ENCODE measurements at places on chromosomes 5 and 9.
A peak's percentile ranks its signal among the peaks of the same experiment; 100 is the strongest.

GRCh38 chr9:76414661-76415060 lies 20.4 kb upstream of the RFK start:
- DNase-seq = peak; percentile 90

- no peak for DNase-seq
Measured at GRCh38 chr5:2773327-2773726, 21.9 kb upstream of the IRX2 start.

GRCh38 chr5:1249366-1250280 lies 24.4 kb downstream of the SLC6A18 start:
- DNase-seq = no peak

GRCh38 chr9:19032406-19032805 lies 603 bp downstream of the SAXO1 start:
- no peak for DNase-seq

DNA sequence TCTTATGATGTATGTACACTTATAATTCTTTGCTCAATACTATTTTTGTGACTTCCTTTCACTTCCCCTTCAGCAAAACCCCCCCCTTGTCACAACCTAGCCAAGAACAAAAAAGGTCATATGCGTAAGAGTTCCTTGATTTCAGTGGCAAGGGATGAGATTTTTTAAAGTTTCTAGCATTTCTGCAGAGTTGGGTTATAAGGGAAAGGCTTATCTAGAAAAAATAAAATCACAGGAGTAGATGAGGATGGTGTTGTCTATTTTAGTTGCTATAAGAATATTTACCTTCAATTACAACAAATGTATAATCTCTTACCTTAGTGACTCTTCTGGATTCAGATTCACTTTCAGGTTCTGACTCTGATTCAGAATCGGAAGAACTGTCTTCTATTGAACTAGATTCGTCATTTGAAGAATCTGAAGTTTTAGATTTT lies 184.6 kb downstream of the AP3B1 start:
- no peak for DNase-seq

GRCh38 chr9:137077758-137078693 lies 709 bp downstream of the UAP1L1 start:
- no peak for DNase-seq

DNA sequence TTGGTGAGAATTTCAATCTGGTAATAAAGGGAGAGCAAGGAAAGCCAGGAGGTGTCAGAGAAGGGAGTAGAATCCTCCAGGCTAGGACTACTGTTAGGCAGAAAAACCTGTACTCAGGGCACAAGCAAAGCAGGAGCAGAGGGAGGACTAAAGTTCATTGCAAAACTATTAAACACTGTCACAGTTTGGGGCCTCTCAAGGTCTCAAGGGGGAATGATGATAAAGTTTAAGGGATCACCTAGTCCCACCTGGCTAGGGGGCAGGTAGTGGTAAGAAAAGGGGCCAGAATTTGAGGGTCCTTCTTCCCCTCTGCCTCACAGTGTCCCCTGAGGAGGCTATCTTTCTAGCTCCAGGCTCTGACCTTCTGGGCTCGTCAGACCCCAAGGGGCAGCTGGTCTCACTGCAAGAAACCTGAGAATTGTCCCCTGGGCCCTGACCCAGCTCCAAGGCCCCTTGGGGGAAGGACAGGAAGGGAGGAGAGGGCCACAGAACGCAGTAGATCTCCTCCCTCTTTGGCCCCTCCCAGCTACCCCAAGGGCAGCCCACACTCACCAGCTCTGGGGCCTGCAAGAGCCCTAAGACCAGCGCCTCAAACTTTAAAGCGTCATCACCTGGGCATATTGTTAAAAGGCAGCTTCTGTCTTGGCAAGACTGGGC lies 974 bp downstream of the CCDC69 start:
- no peak for DNase-seq

DNA sequence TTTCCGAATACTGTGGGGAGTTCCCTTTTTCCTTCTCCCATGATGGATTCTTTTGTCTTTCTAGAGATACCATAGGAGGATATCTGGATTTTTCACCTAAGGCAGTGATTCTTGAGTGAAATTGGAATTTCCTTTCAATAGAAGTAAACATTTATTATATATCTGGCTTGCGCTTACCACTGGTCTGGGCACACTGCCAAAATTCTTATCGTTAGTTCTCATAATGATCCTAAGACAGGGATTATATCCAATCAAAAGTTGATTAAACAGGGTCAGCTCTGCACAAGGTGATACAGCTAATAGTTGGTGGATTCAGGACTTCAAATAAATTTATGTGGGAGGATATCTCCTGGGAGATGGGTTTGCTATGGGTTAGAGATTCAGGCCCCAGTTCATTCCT lies 9.6 kb downstream of the TLE4 start:
- DNase-seq = peak; percentile 67

GRCh38 chr5:33850100-33850594 lies 41.6 kb downstream of the ADAMTS12 start:
- DNase-seq = peak; percentile 64

GRCh38 chr9:15837079-15837679 lies 284.3 kb downstream of the CCDC171 start:
- peak; percentile 79 for DNase-seq

GRCh38 chr5:10502578-10502977 lies 60.9 kb downstream of the ROPN1L start:
- DNase-seq = no peak

GRCh38 chr5:61896811-61897210 lies 409.2 kb upstream of the KIF2A start:
- DNase-seq = no peak

- DNase-seq = no peak
Measured at GRCh38 chr5:166188501-166189325, 2102.7 kb upstream of the WWC1 start.

DNA sequence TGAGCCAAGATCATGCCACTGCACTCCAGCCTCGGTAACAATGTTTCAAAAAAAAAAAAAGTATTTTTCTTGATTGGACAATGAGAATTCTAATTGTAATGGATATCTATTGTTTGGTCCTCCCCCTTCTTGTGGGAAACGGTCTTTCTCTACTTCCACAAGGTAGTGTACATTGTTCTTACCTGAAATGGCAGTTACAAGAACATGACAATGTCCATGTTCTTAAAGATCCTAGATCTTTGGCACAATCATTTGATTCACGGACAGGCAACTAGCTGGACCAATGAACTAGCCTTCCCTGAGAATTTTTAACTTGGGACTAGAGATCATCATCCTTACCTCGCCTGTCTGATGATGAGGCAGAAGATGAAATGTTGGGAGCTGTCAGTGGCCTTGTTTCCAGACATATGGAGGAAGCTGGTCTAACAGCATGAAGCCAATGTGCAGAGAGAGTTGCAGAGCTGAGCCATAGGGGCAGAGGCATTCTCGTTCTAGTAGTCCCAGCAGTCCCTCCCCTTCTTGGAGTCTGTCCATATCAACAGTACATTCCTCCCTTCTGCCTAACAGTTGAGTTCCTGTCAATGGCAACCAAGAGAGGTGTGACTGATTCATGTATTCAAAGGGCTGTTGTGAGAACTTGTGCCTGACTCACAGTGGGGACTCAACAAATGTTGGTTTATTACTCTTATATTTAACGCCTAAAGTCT lies 2.1 kb upstream of the MARCHF6 start:
- peak; percentile 84 for DNase-seq

GRCh38 chr9:125172031-125172755 lies 17.4 kb downstream of the PPP6C start:
- DNase-seq = peak; percentile 63

DNA sequence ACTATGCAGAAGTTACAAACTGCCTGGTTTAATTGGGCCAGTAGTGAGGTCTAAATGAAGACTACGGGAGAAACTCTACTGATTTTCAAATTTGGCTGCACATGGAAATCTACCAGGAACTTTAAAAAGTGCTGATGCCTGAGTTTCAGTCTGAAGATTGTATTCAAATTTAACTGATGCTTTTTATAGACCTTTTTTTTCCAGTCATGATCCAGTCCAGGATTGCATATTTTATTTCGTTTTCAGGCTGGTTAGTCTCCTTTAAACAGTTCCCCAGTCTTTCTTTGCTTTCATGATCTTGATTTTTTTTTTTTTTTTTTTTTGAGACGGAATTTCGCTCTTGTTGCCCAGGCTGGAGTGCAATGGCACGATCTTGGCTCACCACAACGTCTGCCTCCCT lies 23.7 kb upstream of the SPZ1 start:
- DNase-seq = no peak

DNA sequence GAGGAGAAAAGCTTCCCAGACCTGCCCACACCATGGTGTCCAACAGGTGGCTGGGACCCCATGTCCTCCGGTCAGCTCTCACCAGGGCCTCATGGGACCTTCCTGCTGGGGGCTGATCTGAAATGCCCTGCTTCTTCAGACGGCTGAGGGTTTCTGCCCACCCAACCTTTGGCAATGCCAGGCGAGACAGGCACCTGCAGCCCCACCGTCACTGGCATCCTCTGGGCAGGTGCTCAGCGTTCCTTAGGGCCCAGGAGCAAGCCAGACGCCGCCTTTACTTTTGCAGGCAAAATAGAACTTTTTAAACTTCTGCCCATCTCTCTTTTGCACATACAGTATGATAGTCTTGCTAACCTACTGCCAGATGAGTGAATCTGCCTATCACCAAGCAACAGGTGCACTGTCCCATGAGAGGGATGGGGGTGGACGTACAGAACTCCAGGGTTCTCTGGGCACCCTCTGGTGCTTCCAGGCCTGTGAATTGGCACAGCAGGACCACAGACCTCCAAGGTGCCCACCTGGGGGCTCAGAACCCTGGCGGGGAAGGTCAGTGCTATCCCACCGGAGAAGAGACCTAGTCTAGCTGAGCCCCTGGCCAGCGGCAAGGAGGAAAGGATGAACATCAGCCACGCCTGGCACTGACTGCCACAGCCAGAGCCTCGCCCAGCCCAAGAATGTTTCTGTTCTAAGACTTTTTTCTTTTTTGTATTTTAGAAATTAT lies 7.5 kb downstream of the OBP2B start:
- DNase-seq = no peak

- DNase-seq = no peak
Measured at GRCh38 chr5:171654881-171655280, 130.7 kb upstream of the SMIM23 start.

DNA sequence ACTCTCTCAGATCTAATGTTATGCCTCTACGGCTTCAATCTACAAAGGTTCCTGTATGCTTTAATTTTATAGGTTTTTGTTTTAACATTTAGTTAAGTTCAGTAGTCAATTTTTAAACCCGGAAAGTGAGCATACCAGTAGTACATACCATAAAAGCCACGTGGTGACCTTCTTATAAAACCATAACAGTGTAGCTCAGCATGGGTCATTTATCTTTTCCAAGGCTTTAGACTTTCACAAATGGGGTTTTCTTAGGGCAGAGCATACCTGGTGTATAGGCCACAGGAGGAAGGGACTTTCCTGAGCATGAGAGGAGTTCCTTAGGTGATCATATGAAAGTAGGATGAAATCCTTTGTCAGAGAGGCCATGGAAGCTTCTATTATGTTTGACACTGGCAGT lies 23.2 kb downstream of the ECM2 start:
- DNase-seq = no peak

- peak; percentile 31 for DNase-seq
Measured at GRCh38 chr5:56168066-56168478, 65.1 kb downstream of the ANKRD55 start.

GRCh38 chr5:150758203-150758530 lies 650 bp downstream of the DCTN4 start:
- DNase-seq = no peak

DNA sequence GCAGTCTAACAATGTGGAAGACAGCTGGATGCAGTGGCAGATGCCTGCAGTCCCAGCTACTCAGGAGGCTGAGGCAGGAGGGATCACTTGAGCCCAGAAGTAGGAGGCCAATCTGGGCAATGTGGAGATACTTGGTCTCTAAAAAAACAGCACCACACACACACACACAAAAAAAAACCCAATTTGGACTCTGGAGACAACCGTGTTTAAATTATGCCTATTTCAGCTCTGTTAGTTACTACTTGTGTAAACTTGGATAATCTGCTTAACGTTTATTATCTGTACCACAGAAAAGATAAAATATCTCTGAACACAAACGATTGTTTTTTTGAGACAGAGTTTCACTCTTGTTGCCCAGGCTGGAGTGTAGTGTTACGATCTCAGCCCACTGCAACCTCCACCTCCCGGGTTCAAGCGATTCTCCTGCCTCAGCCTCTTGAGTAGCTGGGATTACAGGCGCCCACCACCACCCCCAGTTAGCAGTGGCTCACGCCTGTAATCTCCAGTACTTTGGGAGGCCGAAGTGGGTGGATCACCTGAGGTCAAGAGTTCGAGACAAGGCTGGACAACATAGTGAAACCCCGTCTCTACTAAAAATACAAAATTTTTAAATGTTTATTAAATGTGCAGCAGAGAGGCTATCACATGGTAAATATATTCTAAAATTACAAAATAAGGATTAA lies 17.7 kb downstream of the RAPGEF6 start:
- DNase-seq = no peak

DNA sequence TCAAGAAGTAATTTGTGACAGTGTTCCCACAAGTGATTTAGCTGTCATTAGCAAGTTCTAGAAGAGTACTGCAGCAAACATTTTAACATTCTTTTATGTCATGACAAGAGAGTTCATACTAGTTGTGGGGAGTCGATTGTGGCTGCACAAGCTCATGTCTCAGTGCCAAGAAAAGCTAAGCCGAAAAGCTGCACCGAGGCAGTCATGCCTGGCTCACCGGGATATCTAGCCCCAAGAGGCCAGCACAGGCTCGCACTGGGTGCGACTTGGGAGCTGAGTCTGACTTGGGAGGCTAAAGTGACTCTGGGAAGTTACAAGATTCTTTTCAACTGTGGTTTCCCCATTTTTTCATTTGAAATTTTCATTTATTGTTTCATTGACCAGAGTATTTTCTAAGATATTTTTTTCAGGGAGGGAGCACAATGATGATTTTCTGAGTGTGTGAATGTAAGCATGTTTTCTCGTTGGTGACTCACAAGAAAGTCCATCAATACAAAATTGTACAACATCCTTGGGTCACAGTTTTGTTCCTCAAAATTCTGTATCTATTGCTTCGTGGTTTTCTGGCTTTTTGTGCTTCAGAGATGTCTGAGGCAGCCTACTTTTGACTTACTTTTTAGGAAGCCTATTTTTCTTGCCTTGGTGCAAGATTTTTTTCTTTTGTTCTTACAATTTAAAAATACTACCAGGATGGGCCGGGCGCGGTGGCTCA lies 18.7 kb downstream of the CAST start:
- DNase-seq = peak; percentile 21

- DNase-seq = no peak
Measured at GRCh38 chr5:76083555-76084495, 642 bp downstream of the SV2C start.

DNA sequence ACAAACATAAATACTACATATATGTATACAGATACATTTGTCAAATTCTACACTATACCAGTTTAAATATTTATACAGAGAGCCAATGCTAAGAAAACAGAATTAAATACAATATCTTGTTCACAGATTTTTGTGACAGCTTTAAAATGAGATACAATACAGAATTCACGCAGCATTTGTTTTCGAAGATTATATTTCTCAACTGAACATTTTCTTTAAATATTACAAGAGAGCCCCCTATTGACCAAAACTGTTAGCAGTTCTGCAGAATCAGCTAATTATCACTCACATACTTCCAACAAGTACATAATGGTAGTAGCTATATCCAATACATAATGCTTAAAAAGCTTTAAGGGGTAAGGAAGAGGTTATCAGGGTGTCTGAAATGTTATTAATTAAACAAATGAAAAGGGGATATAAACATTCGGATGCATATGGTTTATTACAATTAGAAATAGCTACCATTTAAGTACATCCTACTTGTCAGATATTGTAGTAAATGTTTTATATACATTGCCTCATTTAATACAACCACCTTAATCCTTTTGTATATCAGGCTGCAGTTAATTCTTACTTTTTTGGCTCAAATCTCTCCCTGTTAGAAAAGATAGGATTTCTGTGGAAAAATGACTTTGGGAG lies 31.7 kb downstream of the ZDHHC21 start:
- peak; percentile 61 for DNase-seq

GRCh38 chr5:24364711-24365110 lies 280.1 kb downstream of the CDH10 start:
- no peak for DNase-seq
